ENCODE measurements at places on chromosomes 7 and 10.

DNA sequence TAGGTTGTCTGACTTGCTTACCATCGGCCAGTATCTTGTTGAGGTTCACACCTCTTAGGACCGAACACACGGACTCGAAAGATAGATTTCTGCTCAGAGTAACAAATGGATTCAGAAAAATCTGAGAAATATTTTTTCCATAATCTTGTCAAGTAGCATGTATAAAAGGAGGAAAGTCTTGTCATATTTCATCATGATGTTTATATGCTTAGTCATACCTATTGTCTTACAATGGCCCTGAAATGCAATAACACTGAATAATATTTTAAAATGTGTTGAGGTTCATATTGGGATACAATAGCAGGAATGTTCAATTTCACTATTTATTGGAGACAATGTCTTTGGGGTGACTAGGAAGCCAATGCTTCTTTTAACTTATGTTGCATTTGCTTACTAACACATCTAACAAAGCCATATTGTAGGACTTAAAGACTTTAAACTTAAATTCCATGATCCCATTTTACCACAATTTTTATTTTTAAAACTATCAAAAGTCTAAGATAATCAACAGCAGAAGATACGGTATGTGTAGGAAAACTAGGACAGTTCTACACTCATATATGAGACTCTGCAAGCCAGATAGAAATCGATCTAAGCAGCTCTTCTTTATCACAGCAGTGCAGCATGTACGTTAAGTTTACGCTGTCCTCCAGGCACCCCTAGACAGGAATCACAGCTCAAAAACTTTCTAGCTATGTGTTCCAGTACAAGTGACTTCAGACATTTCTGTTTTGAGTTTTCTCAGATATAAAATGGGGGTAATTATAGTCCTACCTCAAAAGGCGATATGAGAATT, 135.7 kb upstream of the CAV2 start:
- DNase-seq: no peak

DNA sequence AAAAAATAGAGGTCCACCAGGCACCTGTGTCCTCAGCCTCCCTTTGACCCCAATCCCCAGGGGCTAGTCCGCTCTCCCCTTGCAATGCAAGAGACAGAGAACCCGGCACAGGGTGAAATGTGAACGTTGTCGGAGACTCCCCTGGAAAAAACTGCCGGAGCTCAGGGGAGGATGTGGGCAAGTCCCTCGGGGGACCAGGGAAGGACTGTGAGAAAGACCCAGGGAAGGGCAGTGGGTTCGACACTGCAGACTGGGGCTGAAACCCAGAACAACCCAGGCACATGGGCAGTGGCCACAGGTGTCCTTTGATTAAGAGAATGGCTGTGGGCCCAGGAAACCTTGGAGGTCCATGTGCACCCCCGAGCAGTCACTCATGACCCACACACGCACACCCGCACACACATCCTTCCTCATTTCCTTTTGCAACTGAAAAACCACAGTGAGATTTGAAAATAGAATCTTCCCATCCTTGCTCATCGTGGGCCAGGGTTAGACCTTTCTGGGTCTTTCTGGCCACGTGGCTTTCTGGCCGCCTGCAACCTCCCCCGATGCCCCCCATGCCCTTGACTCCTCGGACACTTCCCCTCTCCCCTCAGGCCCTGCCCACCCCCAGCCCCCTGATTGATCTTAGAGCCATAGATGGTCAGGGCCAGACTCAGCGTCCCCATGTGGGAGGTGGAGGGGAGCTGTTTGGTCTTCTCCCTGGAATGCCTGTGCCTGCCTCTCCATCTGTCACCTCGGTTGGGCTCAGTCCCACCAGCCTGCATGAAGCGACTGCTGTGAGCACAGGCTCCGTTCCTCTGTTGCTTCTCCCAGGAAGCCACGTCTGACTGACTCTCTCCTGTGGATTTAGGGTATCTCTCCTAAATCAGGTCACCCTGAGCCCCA, 7.9 kb downstream of the LAT2 start:
- peak; percentile 50 for DNase-seq

DNA sequence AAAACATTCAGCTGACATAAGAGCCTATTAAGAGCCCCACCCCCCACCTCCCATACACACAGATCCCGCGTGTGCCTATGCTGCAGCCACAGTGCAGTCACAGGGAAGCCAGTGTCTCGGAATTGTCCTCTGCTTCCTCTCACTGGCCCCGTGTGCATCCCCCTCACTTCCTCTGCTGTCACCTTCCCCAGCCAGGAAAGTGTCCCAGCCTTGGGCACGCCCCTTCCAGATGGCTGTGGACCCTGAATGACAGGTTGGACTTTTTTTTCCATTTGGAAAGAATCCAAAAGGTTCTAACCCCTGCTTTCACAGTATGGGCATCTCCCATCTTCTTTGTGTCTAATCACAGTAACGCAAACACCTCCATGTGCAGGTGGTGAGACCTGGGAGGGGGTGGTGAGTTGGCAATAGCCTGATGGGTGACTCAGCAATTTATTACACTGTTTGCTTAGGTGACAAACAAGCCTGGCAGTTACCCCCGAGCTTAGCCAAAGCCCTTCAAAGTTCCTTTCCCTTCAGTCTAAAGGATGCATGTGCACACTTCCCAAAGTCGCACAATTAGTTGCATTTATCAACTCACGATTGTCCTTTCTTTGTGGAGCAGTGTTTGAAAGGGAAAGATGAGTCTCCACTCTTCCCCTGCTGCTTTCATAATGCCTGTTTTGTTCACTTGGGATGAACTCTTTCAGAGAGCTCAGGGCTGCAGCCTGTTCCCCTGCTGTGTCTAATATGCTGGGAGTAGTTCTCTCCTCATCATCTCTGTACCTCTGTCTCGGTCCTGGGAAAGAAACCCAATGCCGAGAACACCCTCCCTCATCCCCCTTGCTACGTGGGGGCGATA, 67.5 kb upstream of the EFCAB10 start:
- DNase-seq: no peak

DNA sequence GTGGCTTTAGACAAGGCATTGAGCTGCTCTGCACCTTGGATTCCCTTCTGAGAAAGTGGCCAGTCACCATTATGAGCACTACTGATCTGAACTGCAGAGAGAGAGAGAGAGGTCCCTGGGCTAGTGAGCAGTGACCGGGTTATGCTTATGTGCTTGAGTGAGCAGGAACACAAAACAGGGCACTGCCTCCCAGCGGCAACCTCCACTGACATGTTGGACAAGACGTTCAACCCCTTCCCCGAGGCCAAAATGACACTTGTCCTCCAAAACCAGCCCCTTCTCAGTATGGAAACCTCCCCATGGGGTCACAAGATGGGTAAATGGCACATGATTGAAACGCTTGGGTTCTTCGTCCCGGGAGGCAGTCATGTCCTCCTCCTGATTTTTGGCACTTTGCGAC, 339.4 kb upstream of the ZMIZ1 start:
- DNase-seq: no peak

DNA sequence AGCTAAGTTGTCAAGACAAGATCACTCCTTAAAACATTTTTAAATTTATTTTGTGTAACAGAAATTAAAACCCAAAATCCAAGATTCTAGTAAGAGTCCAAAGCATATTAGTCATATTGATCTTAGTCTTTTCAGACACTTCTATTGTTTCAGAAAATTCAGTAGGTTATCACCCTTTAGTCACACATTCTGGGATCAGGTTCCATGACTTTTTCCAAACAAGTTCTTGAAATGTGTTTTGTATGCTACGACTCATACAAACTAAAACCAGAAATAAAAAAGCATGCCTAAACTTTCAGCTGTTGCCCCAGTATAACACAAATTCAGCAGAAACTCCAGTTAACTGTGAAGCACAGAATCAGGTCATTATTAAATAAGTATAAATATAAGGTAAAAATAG, 10.7 kb downstream of the SEMA3D start:
- no peak for DNase-seq

DNA sequence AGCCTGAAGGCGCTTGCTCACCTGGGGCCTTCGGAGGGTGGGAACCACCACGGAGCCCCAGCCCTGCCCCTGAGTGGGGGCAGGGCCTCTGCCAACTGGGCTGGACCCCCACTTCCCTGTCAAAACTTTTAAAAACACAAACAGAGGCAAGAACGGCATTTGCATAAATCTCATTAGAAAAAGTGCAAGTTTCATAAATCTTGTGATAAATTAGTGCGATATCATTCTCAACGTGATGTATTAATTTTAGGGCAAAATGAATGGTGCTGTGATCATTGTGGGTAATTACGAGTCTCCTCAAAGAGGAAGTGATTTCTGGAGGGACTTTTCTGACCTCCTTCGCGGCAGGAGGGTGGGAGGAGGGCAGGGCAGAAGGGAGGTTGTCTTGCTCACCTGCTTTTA, 98.3 kb downstream of the CDH23 start:
- DNase-seq: no peak

GRCh38 chr7:1659696-1660095, 10.4 kb upstream of the ELFN1 start:
- no peak for DNase-seq

DNA sequence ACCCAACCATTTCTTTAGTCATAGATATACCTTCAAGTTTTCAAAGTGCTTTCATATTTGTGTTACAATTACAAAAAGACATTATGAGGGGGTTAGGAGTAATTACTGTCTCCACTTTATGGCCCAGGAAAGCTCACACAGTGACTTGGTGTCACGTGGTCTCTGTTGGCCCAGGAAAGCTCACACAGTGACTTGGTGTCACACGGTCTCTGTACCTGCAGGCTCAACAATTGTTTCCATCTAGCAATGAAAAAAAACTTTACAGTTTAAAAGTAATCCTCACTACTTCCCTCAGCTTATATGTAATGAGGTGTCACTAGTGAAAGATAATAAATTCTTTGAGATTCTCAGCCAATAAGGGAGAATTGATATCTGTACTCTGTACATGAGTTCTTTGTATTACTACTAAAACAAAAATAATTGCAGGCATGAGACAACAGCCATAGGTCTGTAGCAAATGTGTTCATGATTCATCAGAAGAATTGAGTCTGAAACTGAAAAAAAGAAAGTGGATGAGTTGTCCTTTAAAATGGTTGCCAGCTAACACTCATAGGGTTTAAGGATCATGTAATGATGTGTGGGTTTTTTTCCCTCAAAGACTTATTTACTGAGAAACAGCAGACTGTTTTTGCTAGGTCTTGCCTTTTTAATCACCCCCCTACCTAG, 10.9 kb downstream of the OGDH start:
- no peak for DNase-seq

- DNase-seq: no peak
Measured at GRCh38 chr7:99311702-99312101, 14.0 kb upstream of the ARPC1A start.

DNA sequence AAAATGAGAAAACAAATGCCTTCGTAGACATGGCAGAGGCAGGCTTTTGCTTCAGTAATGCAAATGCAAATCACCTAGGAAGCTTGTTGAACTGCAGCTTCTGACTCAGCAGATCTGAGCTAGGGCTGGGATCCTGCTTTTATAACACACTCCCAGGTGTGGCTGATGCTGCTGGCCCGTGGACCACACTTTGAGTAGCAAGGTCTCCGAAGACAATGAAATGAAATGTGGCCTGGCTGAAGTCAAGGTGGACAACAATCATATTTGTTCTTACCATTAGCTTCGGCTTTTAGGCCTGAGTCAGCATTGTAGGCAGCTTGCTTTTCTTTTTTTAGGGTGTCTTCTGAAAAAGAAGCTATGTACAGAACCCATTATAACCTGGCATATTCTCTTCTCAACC, 26.3 kb downstream of the COL17A1 start:
- DNase-seq: no peak

GRCh38 chr7:132393789-132394261, 182.4 kb downstream of the PLXNA4 start:
- DNase-seq: peak; percentile 18

DNA sequence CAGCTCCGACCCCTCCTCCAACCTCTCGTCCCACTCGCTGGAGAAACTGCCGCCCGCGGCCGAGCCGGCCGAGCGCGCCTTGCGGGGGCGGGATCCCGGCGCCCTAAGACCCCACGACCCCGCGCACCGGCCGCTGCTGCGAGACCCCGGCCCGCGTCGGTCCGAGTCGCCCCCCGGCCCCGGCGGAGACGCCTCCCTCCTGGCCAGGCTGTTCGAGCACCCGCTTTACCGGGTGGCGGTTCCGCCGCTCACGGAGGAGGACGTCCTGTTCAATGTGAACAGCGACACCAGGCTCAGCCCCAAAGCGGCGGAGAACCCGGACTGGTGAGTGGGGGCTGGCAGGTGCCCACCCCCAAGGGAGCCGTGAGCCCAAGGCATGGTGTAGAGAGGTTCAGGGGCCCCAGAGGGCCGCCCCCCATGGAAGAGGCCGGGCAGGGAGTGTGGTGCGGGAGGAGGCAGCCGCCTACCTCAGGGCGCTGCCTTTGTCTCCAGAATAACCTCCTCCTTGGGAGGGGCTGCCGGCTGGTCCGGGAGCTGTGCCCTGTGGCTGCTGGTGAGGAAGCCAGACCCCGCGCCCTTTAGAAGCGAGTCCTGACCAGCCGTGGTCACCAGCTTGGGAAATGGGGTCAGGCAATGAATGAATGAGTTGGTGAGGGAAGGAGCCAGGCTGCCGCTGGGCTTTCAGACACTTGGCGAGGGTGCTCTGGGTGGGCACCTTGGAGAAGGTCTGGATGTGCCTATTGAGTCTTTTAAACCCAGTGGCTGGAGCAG, 1.3 kb downstream of the FAM20C start:
- DNase-seq: no peak

- peak; percentile 80 for DNase-seq
Measured at GRCh38 chr7:73988197-73988596, 39.8 kb upstream of the ELN start.

DNA sequence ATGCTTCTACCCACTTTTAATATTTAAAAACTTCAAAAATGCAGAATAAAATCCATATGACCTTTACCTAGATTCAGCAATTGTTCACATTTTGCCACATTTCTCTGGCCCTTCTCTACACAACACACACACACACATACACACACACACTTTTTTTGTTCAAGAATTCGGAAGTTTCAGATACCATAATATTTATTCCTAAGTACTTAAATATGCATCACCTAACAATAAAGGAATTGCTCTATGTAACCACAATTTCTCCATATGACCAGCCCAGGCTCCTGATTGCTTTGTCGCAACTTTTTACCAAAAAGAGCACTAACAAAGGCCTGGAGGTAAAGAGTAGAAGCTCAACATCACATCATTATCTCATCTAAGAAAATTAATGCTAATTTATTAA, 106.6 kb downstream of the FAS start:
- DNase-seq: no peak

GRCh38 chr10:34627741-34628140, 187.4 kb downstream of the PARD3 start:
- DNase-seq: no peak

DNA sequence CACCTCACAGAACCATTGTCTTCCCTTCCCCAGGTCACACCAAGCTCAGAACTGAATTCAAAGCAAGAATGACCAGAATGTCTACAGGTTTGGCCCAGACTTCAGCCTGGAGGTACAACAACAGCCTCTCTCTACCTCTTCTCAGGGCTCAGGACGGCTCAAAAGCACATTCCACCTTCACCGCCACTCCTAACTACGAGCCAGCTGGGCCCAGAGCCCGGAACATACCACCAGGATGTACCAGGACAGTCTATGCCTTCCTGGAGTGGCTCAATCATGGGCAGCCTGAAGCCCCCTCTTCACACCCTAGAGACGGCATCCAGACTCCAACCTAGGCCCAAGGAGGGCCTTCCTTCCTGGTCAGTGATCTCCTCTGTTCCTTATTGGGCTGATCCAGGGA, 41.6 kb downstream of the ANXA8 start:
- no peak for DNase-seq

All from Ammon's horn (tissue), 1 donor.